ENCODE measurements at places on chromosomes 16 and 17. TPM values are rescaled to one million over a fixed set of nuclear protein-coding genes. Genes with fewer than 3 reads are reported as not detected.

Gene PHF23
- polyA plus RNA-seq = 52.8 TPM

GRCh38 chr16:3021449-3022207 is 1.5 kb downstream of the TNFRSF12A start:
- DNase-seq = no peak

GRCh38 chr16:50833929-50834328 is 92.0 kb downstream of the CYLD start:
- no peak for DNase-seq

- no peak for DNase-seq
Observed at GRCh38 chr17:74561586-74561985, 5.7 kb downstream of the CD300H start.

All from left kidney (tissue), 8 donors.